ENCODE measurements at places on chromosomes 12 and 14.

- no peak for DNase-seq
Measured at GRCh38 chr14:57549765-57550420, 56.2 kb upstream of the CCDC198 start.

DNA sequence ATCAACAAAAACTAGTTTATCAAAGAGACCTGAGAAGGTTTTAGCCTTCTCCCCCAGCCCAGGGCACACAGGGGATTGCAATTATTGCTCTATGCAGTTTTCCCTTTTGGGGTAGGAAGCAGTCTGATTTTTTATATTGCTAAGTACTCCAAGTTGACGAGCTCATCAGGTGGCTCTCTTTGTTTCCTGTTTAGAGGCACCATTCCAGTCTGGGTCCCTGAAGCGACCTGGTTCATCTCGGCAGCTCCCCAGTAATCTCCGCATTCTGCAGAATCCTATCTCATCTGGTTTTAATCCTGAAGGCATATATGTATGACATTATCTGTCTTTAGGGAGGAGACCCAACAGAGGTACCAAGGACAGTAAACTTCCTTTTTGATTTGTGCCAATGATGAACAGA lies 56.3 kb downstream of the BHLHE41 start:
- no peak for DNase-seq

- no peak for DNase-seq
Measured at GRCh38 chr12:94141892-94142291, 6.5 kb upstream of the PLXNC1 start.

DNA sequence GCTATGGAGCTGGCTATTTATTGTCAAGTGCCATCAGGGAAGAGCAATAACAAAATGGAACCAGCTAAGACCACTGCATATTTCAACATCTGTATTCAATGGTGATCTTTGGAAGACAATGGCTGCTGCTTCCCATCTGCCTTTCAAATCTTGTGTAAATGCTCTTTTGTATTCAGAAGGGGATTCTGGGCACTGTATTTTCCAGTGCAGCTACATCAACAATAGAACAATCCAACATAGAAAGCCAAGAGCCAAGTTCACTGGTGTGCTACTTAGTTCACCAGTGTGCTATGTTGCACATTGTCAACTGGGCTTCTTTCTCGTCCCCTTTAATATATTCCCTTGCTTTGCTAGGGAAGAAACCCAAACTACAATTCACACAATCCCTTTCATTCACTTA lies 128.8 kb upstream of the OR4E1 start:
- DNase-seq = no peak

DNA sequence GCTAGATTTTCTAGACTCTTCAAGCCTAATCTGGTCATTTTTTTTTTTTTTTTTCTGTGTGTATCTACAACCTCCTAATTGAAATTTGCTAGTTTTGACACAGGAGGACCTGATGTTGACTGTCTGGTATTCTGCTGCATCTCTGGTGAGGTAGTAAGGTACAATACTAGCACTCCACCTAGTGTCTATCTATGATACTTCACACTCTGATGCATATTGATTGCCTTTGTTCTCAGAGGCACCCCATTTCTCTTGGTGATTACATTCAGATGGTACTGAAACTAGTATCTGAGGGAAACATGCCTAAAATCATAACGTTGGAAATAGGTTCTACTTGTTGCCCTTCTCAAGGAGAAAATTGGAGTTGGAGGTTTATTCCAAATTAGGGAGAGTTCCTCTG lies 930.5 kb upstream of the NOVA1 start:
- no peak for DNase-seq

DNA sequence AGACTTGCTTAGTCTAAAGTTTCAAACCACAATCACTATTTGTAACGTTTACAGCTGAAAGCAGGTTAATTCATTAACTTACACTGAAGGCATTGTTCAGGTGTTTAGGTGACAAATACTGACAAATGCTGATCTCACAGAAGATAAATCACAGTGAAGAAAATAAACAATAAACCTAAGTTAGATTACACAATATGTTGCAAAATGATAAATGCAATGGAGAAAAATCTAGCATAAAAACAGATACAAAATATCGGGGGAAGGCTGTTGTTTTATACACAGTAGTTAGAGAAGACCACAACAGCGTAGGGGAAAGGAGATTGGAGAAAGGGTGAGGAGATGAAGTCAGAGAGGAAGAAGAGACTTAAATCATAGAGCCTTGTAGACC lies 3.0 kb downstream of the SCAF11 start:
- no peak for DNase-seq

GRCh38 chr12:100442403-100442802 lies 31.3 kb upstream of the NR1H4 start:
- DNase-seq = no peak

DNA sequence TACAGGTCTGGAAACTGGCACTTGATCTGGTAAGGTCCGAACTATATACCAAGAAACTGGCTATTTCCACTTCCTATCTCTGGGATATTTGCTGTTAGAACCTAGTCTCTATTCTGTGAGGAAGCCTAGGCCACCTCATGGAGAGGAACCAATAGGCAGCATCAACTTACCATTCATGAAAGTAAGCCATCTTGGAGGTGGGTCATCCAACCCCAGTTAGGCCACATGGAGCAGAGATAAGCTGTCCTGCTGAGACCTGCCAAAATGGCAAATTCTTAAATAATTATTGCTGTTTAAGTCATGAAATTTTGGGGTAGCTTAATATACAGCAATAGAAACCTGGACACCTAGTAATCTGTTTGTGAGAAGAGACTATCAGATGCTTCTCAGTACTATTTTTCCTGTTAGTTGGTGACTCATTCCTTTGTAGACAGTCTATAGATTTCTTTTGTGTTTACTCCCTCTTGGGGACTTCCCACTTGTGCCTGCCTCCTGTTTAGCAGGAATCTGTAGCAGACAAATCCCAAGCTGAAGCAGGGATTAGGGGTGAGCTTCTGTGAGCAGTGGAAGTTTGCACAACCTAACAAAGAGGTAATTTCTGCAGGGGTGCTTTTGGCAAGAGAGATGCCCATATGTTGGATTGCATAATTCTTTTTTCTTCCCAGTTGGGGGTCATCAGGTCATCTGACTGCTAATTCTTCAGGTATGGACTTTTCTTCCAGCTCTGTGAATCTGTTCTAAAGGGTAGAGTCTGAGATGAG lies 136.8 kb downstream of the IGF1 start:
- DNase-seq = no peak

All from cerebellar nuclear complex (tissue), 1 donor.